HuH-7 (cell line): ENCODE measurements at places on chromosomes 7 and 10.

- no peak for DNase-seq
Measured at GRCh38 chr10:90912174-90912573, 8.7 kb downstream of the ANKRD1 start.

DNA sequence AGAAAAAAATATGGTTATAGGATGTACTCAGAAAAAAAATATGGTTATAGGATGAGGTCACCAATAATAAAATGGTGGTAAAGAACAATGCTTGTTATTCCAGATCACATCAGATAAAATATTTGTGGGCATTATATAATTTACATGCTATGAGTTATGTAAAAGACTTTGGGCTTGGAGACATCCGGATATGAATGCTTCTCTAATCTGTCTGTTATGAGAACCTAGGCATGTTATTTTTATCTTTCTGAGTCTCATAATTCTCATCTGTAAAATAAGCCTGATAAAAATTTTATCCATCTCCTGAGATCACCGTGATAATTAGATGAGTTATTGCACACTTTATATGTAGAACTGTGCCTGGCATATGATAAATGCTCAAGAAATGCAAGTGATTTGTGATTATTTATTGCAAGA lies 37.8 kb downstream of the DKK1 start:
- DNase-seq, result no peak

GRCh38 chr7:129497156-129497555 lies 5.2 kb upstream of the SMKR1 start:
- DNase-seq, result no peak

- no peak for DNase-seq
Measured at GRCh38 chr10:27470885-27471284, 33.2 kb upstream of the RAB18 start.

- no peak for DNase-seq
Measured at GRCh38 chr10:78296785-78297184, 263.1 kb downstream of the RPS24 start.

DNA sequence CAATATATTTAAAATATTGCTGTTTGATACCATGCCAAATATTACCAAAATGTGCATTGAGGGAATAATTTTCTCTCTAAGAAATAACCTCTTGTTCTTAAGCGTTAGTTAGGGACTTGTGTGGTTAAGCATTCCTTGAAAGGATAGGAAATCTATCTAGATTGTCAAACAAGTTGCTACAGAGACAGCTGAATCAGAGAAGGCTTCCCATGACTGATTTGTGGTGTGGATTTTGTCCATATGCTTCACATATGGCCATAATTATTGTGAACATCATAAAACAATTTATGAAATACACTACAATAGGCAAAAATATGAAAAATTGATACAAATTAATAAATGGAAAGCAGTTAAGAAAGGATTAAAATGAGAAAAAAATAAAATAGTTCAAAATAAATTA lies 96.3 kb downstream of the GNAT3 start:
- DNase-seq, result no peak

DNA sequence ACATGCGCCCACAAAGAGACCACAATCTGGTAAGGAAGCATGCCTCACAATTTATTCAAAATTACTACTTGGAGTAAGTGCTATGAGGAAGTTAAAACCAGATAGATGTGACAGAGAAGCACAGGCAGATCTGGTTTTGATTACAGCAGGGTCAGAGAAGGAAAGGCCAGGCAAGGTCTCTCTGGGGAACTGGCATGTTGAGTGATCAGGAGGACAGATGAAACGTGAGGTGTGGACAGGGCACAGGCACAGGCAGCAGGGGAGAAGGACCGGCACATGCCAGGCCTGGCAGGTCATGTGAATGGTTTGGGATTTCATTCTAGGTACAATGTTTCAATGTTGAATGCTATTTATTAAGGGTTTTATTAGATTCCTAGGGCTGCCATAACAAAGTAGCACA lies 51.6 kb downstream of the GPAM start:
- no peak for DNase-seq

DNA sequence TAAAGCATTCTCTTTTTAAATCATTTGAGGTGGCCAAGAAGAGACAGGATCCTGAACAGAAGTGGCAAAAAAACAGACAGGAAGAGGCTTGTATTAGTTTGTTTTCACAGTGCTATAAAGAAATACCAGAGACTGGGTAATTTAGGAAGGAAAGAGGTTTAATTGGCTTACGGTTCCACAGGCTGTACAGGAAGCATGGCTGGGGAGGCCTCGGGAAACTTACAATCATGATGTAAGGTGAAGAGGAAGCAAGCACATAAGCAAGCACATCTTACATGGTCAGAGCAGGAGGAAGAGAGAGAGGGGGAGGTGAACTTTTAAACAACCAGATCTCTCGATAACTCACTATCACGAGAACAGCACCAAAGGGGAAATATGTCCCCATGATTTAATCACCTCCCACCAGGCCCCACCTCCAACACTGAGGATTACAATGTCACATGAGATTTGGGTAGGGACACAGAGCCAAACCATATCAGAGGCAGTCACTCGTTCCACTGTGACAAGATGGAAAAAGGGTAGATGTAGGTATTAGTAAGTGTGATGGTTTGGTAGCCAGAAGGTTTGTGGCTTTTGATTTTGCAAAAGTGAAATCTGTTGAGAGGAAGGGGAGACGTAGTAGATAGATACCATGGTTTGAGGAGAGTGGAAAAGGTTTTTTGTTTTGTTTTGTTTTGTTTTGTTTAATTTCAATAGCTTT lies 5.1 kb downstream of the MSRB2 start:
- DNase-seq, result no peak

GRCh38 chr10:78410046-78410965 lies 376.6 kb downstream of the RPS24 start:
- no peak for DNase-seq

GRCh38 chr10:95249467-95249866 lies 41.3 kb downstream of the PDLIM1 start:
- DNase-seq, result no peak

DNA sequence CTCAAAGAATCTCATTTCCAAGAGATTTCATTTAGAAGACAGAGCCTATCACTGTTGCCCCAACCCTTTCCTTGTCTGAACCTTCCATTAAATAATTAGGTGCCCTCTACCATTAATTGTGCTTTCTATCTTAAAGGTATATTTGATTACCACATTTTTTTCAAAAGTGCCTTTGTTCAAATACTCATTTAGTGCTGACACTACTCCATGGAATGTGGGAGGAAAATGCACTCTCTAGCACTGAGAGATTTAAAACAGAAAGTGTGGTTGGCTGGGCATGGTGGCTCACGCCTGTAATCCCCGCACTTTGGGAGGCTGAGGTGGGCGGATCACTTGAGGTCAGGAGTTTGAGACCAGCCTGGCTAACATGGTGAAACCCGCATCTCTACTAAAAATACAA lies 119.8 kb downstream of the CACNA2D1 start:
- no peak for DNase-seq

- no peak for DNase-seq
Measured at GRCh38 chr7:24052572-24053260, 231.3 kb upstream of the NPY start.

GRCh38 chr10:70589762-70590654 lies 12.5 kb downstream of the PRF1 start:
- DNase-seq, result no peak

DNA sequence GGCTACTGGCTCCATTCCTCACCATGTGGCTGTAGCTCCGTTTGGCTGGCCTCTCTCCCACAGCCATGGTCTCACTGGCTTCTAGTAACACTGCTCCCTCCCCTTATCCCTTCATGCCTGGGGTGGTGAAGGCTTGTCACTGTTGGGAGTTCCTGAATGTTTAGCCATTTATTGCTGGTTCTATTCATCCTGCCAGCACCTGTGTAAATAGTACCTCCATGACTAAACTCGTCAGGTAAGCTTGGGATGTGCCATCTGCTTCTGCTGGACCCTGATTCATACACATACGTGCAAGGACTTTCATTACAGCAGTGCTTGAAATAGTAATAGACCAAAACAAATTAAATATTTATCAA lies 61.6 kb downstream of the CCDC71L start:
- no peak for DNase-seq

DNA sequence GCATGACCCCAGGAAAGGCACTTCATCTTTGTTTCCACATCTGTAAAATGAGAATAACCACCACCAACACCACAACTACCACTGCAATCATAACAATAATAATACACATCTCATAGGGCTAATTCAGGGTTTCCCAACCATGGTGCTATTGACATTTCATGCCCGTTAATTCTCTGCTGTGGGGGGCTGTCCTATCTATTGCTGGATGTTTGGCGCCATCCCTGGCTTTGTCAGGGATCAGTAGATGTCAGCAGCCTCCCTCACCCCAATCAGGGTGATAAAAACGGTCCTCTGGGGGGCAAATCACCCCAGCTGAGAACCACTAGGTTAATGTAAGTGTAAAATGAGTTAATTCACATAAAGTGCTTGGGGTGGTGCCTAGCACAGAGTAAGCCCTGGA lies 145.8 kb downstream of the EMX2 start:
- DNase-seq, result no peak

GRCh38 chr10:72001033-72001395 lies 36.8 kb downstream of the CHST3 start:
- no peak for DNase-seq

DNA sequence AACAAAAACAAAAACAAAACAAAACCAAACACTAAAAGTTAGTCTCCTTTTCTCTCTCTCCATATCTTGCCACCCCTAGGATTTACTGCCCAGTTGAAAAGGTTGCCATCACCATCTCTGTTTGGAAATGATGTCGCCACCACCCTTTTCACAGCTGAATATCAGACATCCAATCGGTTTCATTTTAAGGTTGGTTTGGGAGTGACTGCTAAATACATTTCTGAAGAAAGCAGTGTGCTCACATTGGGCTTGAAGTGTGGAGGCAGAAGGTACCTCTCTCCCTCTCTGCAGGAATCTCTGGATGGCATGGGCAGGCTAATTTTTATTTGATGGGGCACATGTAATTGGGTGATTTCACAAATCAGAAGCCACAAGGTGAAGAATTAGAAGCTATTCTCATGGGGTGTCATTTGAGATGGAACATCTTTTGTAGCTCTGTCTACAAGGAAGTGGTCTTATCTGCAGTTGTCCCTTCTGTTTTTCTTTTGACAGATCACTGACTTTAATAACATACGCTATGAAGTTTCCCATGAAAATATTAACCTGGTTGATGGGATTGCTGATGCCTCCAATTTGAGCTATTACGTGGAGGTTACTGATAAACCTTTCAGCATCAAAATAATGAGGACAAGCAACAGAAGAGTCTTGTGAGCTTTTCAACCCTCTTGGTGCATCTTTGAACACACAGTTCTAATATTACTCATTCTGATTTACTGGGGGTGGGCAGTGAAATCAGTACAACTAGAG lies 20.1 kb downstream of the MGAM2 start:
- no peak for DNase-seq

DNA sequence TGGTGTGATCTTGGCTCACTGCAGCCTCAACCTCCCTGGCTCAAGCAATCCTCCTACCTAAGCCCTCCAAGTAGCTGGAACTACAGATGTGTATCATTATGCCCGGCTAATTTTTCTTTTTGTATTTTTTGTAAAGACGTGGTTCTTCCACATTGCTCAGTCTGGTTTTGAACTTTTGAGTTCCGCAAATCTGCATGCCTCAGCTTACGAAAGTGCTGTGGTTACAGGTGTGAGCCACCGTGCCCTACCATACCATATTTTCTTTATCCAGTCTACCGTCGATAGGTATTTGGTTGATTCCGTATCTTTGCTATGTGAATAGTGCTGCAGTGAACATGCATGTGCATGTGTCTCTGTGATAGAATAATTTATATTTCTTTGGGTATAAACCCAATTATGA lies 6.5 kb downstream of the ZNF107 start:
- no peak for DNase-seq

GRCh38 chr7:25087855-25088254 lies 37.2 kb downstream of the CYCS start:
- no peak for DNase-seq

GRCh38 chr10:77603534-77603927 lies 34.1 kb downstream of the KCNMA1 start:
- DNase-seq, result no peak

DNA sequence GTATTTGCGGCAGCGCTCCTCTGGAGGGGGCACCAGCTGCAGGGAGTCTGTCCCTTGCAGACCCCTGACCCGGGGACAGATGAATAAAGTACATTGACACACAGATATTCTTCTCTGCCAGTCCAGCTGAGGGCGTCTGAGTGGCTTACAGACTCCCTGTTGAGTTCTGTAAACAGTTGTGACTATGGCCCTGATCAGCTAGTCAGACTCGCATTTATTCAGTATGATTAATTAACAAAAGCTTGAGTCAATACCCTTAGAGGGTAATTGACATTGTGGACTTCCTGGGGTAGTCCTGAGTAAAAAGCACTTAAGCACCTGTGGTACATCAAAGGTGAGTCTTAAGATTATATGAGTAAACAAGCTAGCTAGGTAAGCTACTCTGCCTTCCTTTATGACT lies 21.0 kb downstream of the ANKRD30A start:
- DNase-seq, result no peak

- DNase-seq, result no peak
Measured at GRCh38 chr7:105677410-105677730, 96.1 kb upstream of the EFCAB10 start.

- no peak for DNase-seq
Measured at GRCh38 chr10:30798646-30799185, 169.2 kb upstream of the LYZL2 start.

GRCh38 chr10:67676208-67676825 lies 19.7 kb downstream of the CTNNA3 start:
- no peak for DNase-seq

GRCh38 chr10:129098517-129098916 lies 368.5 kb upstream of the MGMT start:
- DNase-seq, result no peak

DNA sequence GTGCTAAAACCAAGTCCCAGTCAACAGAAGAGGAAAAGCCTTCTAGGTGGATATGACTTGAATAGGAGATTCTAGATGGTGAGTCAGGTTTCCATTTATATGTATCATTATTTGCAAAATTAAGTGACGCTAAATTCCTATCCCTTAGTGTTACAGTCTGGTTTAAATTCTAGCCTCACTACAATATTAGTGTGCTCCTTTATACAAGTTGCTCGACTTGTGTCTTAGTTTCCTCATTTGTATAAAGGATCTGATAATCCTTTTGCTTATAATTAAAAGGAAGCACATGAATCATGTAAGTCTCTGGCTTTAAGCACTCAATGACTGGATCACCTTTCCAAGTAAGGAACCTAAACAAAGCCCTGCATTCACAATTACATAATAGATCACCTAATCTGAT lies 105.7 kb downstream of the SVOPL start:
- DNase-seq, result no peak

DNA sequence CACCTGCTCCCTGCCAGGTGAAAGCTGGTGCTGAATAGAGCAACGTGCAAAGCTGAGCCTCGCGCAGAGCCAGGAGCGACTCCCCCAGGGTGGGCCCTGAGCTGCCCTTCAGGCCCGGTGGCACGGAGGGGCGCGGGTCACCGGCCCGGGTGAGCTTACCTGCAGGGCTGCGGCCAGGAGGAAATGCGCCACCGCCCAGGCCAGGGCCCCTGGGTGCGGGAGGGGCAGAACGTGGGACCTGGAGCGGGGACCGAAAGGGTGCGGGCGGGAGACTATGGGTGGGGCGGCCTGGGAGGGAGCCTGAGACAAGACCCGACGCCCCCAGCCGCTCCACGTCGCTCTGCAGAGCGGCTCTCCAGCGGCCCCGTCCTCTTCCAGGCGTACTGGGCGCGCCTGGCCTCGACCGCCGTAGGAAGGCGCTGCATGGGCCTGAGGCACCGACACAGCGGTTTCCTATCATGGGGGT lies 122.1 kb downstream of the BTAF1 start:
- no peak for DNase-seq
